ENCODE measurements at places on chromosomes 16 and 17. TPM values are rescaled to one million over a fixed set of nuclear protein-coding genes. Genes with fewer than 3 reads are reported as not detected.

Gene TBX4
- total RNA-seq = not detected

Gene ABCC12
- total RNA-seq = not detected

Gene OTOP3
- not detected for total RNA-seq

Gene ABCA10
- total RNA-seq = 0.47 TPM

Gene REXO5
- total RNA-seq = 9.1 TPM

Gene TMEM92
- total RNA-seq = 0.19 TPM

Gene TRIM47
- total RNA-seq = 0.46 TPM

Gene ITGAX
- 0.46 TPM for total RNA-seq

Gene MYOCD
- not detected for total RNA-seq

Gene TSPOAP1
- total RNA-seq = 0.21 TPM

DNA sequence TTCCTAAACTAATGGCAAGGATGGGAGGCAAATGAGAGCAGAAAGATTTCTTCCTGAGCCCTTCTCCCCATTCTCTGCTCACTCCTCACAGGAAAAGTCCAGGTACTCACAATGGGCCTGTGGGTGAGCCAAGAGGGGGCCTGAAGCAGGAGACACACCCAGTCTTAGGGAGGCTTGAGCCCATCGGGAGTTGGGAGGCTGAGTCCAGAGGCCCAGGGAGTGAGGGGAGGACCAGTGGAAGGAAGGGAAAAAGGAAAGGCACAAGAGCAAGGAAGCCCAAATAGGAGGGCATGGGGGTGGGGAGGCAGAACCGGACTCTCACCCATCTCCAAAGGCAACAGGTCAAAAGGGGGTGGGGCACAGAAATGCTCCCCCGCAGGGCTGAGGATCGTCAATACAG lies 68.1 kb upstream of the CNEP1R1 start:
- no peaks in the 10 kb centered on the region for H3K36me3 ChIP-seq
- no peaks in the 10 kb centered on the region for H3K4me1 ChIP-seq
- H3K27ac ChIP-seq = no peak overlapping the region
- H3K27me3 ChIP-seq = no peaks in the 10 kb centered on the region
- H3K4me3 ChIP-seq = no peak overlapping the region

DNA sequence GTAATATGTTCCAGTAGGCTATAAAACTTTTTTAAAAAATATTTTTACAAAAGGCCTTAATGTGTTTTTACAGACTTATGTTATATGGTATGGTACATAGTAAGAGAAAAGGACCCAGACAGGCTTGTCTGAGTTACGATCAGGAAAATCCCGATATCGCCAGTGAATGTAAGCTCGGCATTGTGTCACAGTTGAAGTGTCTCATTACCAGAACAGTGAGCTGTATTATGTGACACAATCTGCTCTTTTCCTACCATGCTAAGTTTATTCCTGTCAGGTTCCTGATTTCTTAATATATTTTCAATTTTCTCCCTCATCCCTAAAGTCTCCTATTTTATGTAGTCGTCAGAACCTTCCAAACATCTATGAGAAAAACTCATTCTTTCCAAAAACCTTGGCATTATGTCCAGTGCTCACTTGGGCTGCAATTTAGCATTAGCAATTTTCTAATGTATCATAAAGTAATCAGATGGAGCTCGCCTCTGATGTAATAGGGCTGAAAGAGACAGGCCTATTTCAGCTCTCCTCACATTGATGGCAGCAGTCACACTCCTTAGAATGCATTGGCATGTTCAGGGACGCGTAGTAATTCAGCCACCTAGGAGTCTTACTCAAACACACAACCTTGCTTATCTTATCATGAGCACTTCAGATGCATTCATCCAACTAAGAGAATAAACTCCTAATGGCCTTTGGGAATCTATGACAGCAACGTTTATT lies 147.6 kb upstream of the NOG start:
- H3K27ac ChIP-seq = no peak overlapping the region
- no peaks in the 10 kb centered on the region for H3K36me3 ChIP-seq
- H3K27me3 ChIP-seq = peaks cover 45% of the 10 kb centered on the region

- no peak overlapping the region for H3K27ac ChIP-seq
- H3K4me1 ChIP-seq = no peaks in the 10 kb centered on the region
- H3K36me3 ChIP-seq = no peaks in the 10 kb centered on the region
- no peak overlapping the region for H3K4me3 ChIP-seq
Measured at GRCh38 chr16:82070656-82071369, 35.8 kb downstream of the HSD17B2 start.

- H3K4me1 ChIP-seq = no peaks in the 10 kb centered on the region
- DNase-seq = no peak
- H3K27me3 ChIP-seq = no peaks in the 10 kb centered on the region
- no peaks in the 10 kb centered on the region for H3K36me3 ChIP-seq
- no peak overlapping the region for H3K27ac ChIP-seq
Measured at GRCh38 chr17:82973456-82974135, 105.8 kb upstream of the METRNL start.

DNA sequence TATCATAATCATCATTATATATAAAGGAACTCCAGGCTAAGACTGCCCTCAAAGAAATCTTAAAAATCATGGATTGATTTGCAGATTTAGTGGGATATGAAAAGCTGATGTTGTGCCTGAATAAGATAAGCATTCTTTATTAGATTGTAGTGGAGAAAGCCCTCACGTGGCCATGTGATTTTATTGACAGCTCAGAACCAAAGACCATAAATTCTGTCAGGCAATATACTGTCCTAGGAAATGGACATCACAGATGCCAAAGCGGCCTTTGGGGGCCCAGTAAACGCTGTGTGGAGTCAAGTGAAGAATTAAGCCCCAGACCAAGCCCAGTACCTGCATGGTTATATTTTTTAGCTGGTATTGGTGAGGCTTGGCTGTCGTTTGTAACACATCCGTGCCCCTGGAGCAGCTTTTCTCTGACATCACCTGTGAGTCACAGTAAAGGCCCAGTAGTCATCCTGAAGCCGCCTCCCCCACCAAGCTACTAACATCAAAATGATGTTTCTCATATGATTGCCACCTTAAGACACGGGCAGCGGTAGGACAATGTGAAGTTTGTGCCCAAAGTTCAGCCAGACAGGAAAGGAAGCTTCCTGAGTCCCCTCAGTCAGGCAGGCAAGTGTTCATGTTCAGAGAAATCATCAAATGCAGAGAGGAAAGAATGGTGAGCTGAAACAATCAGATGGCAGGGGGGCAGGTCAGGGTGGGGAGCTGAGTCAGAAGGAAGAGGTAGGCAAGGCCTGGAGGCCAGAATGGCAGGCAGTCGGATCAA lies 209.4 kb downstream of the IRX3 start:
- no peaks in the 10 kb centered on the region for H3K27me3 ChIP-seq
- no peak for DNase-seq
- no peak overlapping the region for H3K4me3 ChIP-seq
- no peaks in the 10 kb centered on the region for H3K4me1 ChIP-seq

GRCh38 chr17:2936771-2937321 lies 126.6 kb downstream of the OR1D5 start:
- no peaks in the 10 kb centered on the region for H3K4me1 ChIP-seq
- no peak overlapping the region for H3K4me3 ChIP-seq
- no peak for DNase-seq

- no peaks in the 10 kb centered on the region for H3K36me3 ChIP-seq
- H3K4me3 ChIP-seq = no peak overlapping the region
- H3K27ac ChIP-seq = no peak overlapping the region
- no peaks in the 10 kb centered on the region for H3K27me3 ChIP-seq
- no peak for DNase-seq
Measured at GRCh38 chr16:66254751-66255150, 111.7 kb upstream of the CDH5 start.

GRCh38 chr16:4015275-4016004 lies 100.8 kb downstream of the ADCY9 start:
- no peaks in the 10 kb centered on the region for H3K27me3 ChIP-seq
- no peak for DNase-seq
- peaks cover 27% of the 10 kb centered on the region for H3K4me1 ChIP-seq
- H3K27ac ChIP-seq = no peak overlapping the region
- no peaks in the 10 kb centered on the region for H3K36me3 ChIP-seq

GRCh38 chr17:37824534-37825485 lies 80.0 kb upstream of the HNF1B start:
- no peak overlapping the region for H3K27ac ChIP-seq
- DNase-seq = peak; percentile 18
- H3K36me3 ChIP-seq = no peaks in the 10 kb centered on the region
- H3K27me3 ChIP-seq = no peaks in the 10 kb centered on the region
- H3K4me1 ChIP-seq = no peaks in the 10 kb centered on the region

DNA sequence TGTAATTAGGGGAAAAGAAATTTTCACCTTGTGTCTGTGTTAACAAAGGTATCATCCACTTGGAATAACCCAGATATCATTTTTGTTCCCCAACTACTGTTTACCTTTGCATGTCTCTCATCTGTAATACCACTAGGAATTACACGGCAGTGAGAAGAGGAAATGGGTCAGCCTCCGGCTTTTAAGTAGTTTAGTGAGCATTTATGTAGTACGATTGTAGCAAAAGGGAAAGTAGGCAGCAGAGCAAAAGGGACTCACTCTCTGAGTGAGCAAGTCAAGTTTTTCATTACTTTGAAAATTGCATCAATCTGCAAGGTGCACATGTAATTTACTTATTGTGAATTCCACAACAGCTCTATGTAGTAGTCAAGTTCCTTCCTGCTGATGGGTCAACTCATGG lies 11.2 kb downstream of the PHF12 start:
- peak overlapping the region; percentile 28 for H3K27ac ChIP-seq
- DNase-seq = no peak
- H3K4me1 ChIP-seq = peaks cover 52% of the 10 kb centered on the region
- no peak overlapping the region for H3K4me3 ChIP-seq

GRCh38 chr16:50007744-50008143 lies 17.3 kb upstream of the CNEP1R1 start:
- no peaks in the 10 kb centered on the region for H3K36me3 ChIP-seq
- H3K4me3 ChIP-seq = no peak overlapping the region
- H3K27ac ChIP-seq = no peak overlapping the region
- H3K4me1 ChIP-seq = no peaks in the 10 kb centered on the region

DNA sequence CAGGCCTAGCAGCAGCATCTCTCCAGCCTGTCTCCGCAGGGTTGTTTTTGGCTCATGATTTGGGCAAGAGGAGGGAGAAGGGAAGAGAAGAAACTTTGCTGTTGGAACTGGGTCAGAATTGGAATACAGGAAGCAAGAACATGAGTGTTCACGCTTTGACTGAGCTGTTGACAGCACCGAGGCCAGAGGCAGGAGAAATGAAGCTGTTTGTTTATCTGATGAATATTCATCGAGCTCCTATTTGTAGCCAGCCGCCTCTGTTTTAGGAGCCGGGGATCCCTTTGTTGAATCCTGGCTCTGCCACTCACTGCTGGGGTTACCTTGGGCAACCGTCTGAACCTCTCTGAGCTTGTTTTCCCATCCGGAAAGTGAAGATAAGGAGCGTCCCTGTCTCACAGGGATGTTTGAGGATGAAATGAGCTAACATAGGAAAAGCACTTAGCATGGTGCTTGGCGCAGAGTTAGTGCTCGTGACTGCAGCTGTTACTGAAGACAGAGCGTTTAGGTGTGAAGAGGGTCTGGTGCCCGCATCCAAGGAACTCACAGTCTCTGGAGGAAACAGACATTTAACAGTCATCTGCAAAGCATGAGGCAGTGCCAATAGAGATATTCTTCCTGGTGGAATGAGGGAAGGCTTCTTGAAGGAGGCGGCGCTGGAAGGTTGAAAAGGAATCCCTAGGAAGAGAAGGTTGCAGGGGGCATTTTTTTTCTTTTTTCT lies 29.2 kb downstream of the RAP1GAP2 start:
- no peaks in the 10 kb centered on the region for H3K4me1 ChIP-seq
- no peaks in the 10 kb centered on the region for H3K36me3 ChIP-seq
- no peak for DNase-seq
- no peak overlapping the region for H3K4me3 ChIP-seq
- H3K27ac ChIP-seq = no peak overlapping the region

DNA sequence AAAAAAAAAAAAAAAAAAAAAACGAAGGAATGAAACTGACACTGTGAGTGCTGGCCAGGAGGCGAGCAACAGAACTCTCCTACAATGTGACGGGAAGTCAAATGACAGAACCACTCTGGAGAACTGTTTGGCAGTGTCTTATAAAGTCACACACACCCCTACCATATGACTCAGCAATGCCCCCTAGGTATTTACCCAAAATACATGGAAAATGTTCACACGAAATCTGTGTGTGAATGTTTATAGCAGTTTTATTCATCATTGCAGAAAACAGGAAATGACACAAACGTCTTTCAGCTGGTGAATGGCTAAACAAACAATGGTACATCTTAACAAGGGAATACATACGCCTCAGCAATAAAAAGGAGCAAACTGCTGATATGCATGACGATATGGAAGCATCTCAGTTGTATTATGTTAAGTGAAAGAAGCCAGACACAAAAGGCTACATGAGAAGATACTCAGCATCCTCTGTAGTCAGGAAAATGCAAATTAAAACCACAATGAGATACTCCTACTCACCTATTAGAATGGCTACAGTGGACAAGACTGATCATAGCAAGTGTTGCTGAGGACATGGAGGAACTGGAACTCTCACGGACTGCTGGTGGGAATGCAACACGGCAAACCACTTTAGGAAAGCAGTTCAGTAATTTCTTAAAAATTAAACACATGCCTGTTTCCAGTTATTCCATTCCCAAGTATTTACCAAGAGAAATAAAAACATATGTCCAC lies 74.7 kb downstream of the TBC1D16 start:
- peaks cover 4% of the 10 kb centered on the region for H3K4me1 ChIP-seq
- no peaks in the 10 kb centered on the region for H3K27me3 ChIP-seq
- H3K36me3 ChIP-seq = no peaks in the 10 kb centered on the region

DNA sequence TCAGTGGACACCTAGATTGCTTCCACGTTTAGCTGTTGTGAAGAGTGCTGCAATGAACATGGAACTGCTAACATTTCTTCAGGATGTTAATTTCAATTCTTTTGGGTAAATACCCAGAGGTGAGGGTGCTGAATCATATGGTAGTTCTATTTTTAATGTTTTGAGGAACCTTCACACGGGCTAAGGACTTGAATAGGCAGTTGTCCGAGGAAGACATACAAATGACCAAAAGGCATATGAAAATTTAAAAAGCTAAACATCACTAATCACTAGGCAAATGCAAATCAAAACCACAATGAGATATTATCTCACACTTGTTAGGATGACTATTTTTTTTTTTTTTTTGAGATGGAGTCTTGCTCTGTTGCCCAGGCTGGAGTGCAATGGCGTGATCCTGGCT lies 173.3 kb downstream of the PRKCB start:
- H3K36me3 ChIP-seq = peaks cover 10% of the 10 kb centered on the region
- H3K4me1 ChIP-seq = peaks cover 44% of the 10 kb centered on the region
- H3K27ac ChIP-seq = peak overlapping the region; percentile 22
- no peak for DNase-seq

GRCh38 chr17:16352667-16353316 lies 477 bp downstream of the CENPV start:
- peaks cover 20% of the 10 kb centered on the region for H3K36me3 ChIP-seq
- H3K4me1 ChIP-seq = peaks cover 6% of the 10 kb centered on the region
- H3K27ac ChIP-seq = peak overlapping the region; percentile 81
- no peaks in the 10 kb centered on the region for H3K27me3 ChIP-seq
- DNase-seq = peak; percentile 73
- H3K4me3 ChIP-seq = peak overlapping the region; percentile 63
